ENCODE measurements at places on chromosomes 2 and 18. TPM values are rescaled to one million over a fixed set of nuclear protein-coding genes. Genes with fewer than 3 reads are reported as not detected.

STPG4 gene
- 0.11 TPM for total RNA-seq

MFSD2B gene
- 0.35 TPM for total RNA-seq

CHST10 gene
- 15.3 TPM for total RNA-seq

ARID5A gene
- total RNA-seq = 10.9 TPM

CRYGD gene
- not detected for total RNA-seq

Measured in pulmonary artery endothelial cell (primary cell).